ENCODE measurements at places on chromosomes 3 and 15.
A peak's percentile ranks its signal among the peaks of the same experiment; 100 is the strongest.

DNA sequence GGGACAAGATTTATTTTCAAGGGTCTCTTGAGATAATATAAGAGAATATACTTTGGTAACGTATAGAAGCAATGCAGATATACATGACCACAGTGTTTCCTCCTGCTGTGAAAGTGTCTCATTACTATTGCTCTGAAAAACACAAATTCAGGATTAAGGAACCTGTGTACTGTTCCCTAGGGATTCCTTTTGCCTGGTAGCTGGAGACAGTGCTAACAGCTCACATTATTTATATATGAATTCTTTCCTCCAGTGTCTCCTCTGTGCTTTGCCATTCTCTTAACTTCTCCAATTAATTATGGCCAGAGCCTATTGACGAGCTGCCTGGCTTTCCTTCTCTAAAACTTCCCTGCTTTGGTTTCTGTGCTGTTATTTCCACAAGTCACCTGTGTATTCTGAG, 235.4 kb downstream of the OTOL1 start:
- DNase-seq, result no peak

GRCh38 chr3:88030210-88030609, 28.6 kb downstream of the CGGBP1 start:
- no peak for DNase-seq

DNA sequence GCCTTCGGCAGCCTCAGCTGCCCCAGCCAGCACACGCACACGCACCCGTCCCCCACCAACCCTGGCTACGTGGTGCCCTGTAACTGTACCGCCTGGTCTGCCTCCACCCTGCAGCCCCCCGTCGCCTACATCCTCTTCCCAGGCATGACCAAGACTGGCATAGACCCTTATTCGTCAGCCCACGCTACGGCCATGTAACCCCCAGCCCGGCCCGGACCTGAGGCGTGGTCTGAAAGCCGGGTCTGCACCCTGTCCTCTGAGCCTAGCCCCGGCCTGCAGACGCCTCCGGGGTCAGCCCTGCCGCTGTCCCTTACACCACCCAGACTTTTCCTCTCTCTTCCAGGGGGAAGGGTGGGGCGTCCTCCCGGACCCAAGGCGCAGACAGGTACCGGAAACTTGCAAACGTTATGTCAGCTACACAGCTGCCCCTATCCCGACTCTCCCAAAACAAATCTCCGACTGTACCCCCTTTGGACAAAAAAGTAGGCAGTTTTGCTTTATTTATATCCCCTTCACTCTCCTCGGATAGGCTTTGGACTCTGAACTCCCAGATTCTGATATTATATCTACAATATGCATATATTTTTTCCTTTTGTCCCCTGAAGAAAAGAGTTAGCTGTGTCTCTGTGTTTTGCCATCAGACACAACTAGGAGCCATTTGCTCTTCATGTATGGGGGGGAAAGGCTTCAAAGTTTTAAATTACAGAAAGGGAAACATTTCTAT, 1.4 kb downstream of the SOX14 start:
- peak; percentile 8 for DNase-seq

DNA sequence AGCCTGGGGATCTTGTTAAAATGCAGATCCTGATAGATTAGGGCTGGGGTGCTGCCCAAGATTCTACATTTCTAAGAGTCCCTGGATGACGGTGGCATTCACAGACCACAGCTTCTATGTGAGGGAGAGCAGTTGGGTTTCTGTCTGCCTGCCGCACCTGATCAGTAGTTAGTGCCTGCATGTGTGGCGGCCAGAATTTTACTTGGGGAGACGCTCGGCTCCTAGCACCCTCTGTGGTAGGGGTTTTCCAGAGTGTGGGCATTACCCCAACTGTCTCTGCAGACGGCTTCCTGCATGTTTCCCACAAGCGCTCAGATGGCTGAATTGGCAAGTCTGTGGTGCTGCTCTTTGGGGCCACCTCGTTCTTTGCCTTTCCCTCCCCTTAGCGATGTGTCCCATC, 8.3 kb downstream of the GHRL start:
- DNase-seq, result no peak

- no peak for DNase-seq
These were observed 44.8 kb upstream of the KCNH8 start for GRCh38 chr3:19103510-19103909.

DNA sequence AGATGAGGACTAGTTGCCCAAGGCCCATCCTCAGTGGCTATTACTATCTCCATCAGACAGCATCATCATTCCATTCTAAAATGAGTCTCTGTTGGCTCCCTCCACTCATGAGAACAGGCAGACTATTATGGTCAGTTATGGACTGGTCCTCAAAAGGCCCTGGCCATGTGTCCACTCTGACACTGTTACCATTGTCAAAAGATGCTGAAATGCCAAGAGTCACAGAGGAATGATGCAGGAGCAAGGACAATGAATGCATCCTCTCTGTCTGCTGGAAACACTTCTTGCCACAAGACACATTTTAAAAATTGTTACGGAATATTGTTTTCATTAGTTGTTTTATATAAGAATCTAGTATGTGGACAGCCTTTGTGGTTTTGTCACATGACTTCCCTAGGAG, 53.3 kb upstream of the STT3B start:
- no peak for DNase-seq

DNA sequence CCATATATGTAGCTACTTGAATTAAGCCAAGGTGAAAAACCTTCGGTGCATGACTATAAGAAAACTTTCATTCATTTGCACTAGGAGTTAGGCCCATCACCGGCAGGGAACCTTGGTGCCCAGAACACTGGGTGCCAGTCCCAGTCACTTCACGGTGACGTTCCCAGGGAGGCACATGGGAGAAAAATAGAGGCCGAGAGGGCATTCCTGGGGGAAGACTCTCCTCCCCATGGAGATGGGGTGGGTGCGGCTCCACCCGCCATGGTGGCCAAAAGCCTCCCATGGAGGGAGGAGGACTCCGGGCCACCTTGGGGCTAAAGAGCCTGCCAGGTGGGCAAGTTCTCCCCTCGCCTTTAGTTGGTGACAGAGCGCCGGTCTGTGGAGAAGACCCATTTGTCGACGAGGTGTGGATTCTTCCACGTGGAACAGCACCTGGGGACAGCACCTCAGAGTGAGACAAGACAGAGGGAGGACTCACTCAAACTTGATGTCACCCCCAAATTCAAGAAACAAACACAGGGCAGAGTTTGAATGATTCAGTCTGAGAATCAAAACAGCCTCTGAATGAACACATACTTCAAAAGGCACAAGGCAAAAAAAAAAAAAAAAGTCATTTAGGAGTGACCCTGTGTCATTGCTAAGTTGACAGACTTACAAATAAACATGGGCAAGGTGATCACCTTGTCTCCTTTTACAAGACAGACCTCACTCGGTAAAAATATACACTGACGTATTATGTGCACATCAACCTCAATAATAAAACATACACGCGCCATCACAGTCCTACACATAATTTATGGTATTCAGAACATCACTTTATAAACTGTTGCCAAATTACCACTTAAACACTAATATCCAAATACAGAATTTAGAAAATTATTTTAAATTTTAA, 38.6 kb downstream of the ZXDC start:
- DNase-seq, result no peak
